ENCODE measurements at places on chromosomes 7 and 10.

- peak; percentile 3 for DNase-seq
These were observed 325.5 kb downstream of the GPR37 start for GRCh38 chr7:124440081-124440480.

GRCh38 chr7:1810961-1811849 is 141.1 kb downstream of the ELFN1 start:
- peak; percentile 55 for DNase-seq

GRCh38 chr7:17546592-17546991 is 248.1 kb downstream of the AHR start:
- peak; percentile 81 for DNase-seq

DNA sequence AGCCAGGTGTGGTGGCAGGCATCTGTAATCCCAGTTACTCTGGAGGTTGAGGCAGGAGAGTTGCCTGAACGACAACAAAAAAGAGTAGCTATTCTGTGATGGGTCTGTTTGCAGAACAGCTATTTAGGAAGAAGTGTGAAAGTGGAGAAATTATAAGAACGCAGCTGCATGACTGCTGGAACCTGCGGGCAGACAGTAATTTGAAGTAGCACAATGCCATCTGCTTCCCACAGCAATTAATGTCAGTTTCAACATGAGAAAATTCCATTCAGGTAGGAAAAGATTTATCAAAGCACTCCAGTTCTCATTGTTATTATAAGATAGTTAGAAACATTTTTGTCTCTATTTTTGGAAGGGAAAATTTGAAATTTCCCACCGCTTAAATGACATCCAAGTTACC is 21.5 kb downstream of the LAMB1 start:
- DNase-seq = no peak

DNA sequence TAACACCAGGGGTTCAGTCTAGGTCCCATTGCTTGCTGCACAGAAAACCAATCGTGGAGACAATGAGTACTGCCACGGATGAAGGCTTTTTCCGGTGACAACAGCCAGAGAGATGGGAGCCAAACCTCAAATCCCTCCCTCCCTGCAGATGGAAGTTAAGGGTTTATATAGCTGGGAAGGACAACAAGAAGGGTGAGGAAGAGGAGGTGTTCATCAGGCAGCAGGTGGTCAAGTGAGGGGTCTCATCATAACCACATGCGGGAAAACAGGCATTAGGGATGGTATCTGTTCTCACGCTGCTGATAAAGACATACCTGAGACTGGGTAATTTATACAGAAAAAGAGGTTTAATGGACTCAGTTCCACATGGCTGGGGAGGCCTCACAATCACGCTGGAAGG is 91.3 kb downstream of the MKX start:
- DNase-seq = no peak

GRCh38 chr7:138086563-138087270 is 10.5 kb downstream of the AKR1D1 start:
- no peak for DNase-seq

DNA sequence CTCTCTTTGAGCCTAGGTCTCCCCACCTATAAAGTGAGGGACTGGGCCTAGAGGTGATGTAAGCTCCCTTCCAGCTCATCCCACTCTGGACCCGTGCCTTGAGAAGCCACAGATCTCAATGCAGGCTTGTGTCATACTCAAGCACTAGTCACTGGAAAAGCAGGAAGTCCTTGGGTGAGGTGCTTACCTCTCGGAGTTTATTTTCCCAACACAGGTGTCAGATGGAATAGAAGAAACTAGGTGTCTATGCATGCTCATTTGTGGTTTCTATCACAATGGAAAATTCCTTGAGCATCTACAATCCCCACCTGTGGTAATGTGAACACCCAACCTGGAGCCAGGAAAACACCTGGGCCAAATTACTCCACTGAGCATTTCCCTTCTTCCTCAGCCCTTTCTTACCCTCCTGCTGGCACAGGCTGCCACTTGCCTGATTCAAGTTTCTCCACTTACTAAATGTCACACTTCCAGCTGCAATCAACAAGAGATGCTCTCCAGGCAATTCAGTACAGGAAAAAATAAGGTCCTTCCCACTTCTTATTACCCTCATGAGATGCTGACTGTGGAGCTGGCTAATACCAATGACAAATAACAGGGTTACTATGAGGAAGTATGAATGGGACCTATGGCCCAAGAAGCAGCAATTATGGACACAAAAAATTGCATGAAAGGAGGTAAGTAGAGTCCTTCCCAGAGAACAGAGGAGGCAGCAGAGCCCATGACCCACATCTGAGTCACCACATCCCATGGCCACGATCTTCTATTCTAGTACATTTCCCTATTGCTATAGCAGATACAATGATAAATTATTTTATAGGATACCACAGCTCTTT is 13.1 kb downstream of the LSM5 start:
- DNase-seq = no peak

DNA sequence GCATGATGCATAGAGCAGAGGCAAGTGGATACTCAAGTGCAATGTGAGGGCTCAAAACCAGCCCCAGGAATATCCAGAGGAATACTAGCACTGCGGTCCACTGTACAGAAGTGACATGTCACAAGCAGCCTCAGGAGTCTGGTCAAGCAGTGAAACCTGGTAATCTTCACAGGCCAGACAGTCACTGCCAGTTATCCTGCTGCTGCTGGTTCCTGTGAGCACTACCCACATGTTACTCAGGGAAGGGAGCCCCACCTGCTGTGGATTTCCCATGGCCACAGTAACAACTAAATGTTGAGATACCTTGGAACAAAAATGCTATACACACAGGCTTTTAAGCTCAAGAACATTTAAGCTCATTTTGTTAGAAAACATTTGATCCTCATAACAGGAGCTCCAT is 103.0 kb downstream of the RNF133 start:
- DNase-seq = no peak

GRCh38 chr7:15131661-15132060 is 229.1 kb upstream of the DGKB start:
- DNase-seq = no peak

DNA sequence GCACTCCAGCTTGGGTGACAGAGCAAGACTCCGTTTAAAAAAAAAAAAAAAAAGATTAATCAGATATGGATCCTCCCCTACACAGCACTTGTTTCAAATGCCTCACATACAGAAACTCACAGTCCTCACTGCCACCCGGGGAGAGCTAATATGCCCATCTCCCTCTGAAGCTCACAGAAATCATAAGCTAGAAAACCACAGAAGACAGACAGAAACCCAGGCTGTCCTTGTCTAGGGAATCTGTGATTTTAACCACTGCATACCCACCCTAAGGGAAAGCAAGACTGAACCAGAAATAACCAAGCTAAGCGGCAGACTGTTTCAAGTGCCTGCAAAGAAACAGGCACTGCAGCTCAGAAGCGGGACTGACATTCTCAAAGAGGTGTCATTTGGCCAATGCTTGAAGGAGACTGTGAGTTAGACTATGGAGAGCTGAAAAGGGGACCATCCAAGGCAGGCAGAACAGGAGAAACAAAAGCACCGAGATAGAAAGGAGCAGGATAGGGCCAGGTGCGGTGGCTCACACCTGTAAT is 37.6 kb downstream of the SLC37A3 start:
- DNase-seq = no peak

GRCh38 chr7:156634117-156634516 is 6.5 kb upstream of the RNF32 start:
- DNase-seq = no peak

- DNase-seq = peak; percentile 82
These were observed 472 bp downstream of the PDAP1 start for GRCh38 chr7:99407872-99408378.

- DNase-seq = peak; percentile 62
These were observed 95.4 kb upstream of the SEMA3C start for GRCh38 chr7:81014266-81014665.

GRCh38 chr10:4121502-4122380 is 336.7 kb upstream of the KLF6 start:
- no peak for DNase-seq

DNA sequence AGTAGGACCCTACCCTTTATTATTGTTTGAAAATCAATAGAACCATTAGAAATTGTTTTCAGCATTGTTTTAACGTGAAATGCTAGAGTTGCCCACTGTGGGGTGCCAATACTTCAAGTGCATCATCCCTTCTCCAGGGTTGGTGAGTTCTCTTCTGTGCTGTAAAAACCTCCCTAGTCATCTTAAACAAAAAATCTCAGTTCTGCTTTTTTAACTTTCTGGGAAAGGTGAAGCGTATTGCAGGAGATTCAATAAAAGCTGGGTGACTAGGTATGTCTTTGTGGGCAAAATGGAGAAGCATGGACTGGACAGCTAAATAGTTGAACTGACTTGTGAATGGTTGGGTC is 699.1 kb downstream of the SUGCT start:
- no peak for DNase-seq

DNA sequence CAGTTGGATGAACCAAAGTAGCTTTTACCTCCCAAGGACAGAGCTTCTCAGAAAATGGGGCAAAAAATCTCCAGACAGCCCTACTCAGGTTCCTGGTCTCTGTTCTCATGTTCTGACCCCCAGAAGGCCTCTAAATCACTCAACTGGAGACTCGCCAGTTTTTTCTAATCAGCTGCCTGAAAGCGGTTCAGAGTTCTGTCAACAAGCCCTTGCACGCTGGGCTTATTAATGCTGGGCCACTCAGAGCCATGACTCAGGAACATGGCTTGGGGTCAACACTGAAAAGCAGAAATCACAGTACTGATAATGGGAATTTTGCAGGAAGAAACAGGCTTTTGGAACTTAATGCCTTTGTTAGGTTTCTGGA is 15.3 kb downstream of the ECHDC3 start:
- DNase-seq = peak; percentile 92

GRCh38 chr10:11345224-11346054 is 266.0 kb downstream of the USP6NL start:
- DNase-seq = no peak

GRCh38 chr10:126910798-126911197 is 5.6 kb downstream of the DOCK1 start:
- no peak for DNase-seq

DNA sequence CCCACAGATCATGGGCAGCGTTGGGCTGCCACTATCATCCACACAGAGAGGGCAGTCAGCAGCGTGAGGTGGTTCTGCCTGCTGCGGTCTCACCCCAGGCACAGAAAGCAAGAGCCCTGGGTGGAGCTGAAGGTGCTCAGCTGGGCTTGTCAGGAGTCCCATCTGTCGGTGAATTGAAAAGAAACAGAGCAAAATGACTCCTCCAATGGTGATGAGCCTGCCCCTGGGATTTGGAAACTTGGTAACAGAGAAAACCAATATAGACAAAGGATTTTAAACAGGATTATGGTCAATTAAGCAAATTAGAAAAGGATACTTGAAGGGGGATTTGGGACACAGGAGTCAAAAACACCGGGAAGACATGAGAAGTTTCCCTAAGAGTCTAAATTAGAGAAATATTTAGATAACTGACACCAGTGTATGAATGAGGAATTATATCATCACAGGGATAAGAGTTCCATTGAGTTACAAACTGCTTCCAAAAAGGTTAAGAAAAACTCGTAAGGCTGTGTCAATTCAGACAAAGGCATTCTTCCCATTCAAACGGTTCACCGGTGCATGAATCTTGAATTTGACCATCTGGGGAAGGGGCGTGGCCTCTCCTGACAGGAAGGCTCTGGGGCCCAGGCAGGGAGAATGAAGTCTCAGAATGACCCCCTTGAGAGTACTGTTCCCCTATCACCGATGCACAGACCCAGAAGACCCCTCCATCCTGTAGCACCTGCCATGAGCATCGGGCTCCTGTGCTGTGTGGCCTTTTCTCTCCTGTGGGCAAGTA is 70.0 kb upstream of the PRSS58 start:
- DNase-seq = no peak

- no peak for DNase-seq
These were observed 225.7 kb downstream of the RPS24 start for GRCh38 chr10:78259391-78259790.

DNA sequence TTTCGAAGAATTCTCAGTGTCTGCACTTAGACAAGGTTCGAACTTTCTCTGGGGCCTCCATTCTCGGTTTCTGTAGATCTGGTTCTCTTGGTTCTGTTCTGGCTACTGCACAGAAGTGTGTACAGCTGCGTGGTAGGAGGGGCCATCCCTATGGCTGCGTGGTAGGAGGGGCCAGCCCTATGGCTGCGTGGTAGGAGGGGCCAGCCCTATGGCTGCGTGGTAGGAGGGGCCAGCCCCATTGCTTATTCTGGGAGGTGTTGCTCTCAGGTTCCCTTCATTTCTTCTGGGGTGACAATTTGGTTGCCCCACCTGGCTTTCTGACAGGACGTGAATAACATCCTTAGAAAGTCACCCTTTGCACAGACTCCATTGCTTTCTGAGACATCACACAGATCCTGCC is 65.2 kb upstream of the CHST15 start:
- DNase-seq = no peak

DNA sequence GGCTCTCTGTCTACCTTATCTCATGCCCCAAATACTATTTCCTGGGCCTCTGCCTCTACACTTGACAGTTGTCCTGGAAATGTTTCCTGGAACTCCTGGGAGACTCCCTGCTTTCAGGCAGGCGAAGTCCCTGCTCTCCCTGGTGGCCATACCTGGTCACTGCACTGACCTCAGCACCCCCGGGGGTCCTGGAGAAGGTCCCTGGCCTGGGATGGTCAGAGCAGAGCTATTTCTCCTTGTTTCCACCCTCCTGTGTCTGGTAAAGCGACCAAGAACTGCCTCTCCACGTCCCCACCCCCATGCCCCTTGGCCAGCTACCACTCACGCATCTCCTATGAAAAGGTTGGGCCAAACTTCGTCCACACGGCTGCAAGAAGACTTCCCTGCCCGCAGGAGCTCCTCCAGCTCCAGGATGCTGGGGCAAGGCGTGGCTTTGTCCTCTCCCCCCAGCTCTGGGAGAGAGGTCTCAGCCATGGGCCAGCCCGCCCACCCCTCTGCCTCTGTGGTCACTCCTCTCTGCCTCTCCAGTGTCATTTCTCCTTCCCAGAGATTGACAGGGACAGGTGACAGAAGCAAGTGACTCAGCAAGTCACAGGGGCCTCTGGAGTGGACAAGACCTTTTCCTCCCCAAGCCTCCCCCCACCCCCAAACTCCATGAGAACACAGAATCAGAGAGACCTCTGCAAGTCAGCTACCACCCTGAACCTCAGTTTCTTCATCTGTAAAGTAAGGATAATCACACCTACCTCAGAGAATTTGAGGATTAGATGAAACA is 2.6 kb upstream of the SAMD8 start:
- DNase-seq = no peak

GRCh38 chr10:32204606-32205005 is 142.4 kb downstream of the EPC1 start:
- DNase-seq = no peak

DNA sequence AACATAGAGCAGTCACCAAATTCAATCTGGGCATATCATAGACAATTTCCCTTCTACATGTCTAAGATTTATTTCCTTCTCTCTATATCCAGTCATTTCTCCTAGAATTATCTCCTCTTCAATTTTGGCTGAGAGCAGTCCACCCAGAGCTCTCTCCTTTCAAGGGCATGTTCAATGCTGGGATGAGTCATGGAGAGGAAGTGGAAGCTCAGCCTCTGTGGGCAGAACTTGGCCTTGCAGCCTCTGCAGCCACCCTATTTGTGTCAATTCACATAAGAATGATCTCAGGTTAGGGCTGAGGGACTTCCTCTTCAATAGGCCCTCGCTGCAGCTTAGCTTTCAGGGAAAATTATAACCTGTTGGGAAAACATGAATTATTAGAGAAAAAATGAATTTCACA is 560.8 kb downstream of the POM121L12 start:
- DNase-seq = peak; percentile 1

Data from fibroblast of skin of abdomen (primary cell).